Right atrium auricular region (tissue), 2 donors: ENCODE measurements at places on chromosomes 3 and 15. TPM values are rescaled to one million over a fixed set of nuclear protein-coding genes. Genes with fewer than 3 reads are reported as not detected.

The ETFA gene
- total RNA-seq = 186 TPM

DNA sequence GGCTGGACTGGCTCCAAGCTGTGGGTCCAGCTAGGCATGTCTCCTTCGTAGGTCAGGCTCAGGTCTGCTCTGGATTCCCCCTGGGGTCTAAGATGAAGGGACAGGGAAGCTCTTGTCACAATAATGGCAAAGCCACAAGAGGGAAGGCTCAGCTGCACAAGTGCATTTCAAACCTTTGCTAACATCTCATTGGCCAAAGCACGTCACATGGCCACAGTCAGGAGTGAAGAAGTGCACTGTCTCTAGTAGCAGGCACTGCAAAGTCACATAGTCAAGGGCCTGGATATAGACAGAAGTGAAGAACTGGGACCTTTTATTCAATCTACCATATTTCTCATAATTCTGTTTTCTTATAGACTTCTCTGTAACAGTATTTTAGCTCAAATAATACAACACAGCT is 20.1 kb downstream of the DLEC1 start:
- DNase-seq = no peak

GRCh38 chr15:58146749-58147148 is 8.6 kb downstream of the AQP9 start:
- no peak for DNase-seq

GRCh38 chr3:99842826-99843589 is 25.3 kb downstream of the CMSS1 start:
- DNase-seq = no peak

DNA sequence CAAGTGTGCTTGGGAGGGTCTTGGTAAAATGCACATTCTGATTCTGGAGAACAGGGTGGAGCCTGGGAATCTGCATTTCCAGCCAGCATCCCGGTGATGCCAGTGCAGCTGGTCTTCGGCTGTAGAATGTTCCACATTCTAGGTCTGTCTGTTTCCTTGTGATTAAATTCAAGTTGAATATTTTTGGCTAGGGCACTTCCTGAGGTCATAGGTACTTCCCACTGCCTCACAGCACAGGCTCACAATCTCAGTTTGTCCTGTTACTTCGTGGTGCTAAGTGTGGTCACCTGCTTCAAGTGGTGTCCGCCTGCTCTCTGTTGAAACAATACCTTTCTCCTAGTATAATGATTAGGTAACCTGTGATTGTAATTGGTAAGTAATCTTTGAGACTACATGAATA is 40.1 kb downstream of the FLNB start:
- DNase-seq = no peak

The ENTPD3 gene
- total RNA-seq = 0.59 TPM

The CNTN3 gene
- total RNA-seq = 3.5 TPM

DNA sequence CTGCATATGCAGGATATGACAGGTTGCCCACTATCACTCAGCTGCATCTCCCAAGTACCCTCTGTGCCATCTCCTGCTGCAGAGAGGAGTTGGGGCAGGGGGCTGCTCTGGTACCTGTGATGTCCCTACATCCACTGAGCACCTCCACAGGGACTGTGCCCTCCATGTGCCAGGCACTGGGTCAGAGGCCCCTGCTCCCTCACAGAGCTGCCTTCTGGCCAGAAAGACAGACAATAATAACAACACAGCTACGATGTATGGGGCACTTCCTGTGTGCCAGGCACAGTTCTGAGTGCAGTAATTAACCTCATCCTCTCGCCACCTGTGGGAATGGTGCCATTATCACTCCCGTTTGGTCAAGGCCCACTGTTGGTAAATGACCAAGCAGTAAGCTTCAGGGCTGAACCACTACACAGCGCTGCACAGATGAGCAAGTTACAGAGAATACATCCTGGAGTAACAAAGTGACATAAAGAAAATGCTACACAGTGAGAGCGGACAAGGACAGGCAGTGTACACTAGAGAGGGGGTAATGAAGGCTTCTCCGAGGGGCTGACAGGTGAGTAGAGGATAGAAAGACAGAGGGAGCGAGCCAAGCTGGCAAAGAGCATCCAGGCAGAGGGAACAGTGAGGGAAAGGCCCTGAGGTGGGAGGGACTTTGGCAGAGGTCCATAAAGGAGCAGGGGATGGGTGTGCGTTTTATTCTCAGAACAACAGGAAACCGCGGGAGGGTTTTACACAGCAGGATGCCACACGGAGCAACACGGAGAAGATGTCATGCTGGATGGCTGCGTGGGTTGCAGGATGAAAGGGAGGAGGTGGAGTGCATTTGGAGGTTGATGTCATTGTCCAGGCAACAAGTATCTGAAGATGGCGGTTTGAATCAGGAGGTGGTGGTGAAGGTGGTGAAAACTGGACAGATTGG is 13.6 kb downstream of the WNT7A start:
- DNase-seq = no peak

DNA sequence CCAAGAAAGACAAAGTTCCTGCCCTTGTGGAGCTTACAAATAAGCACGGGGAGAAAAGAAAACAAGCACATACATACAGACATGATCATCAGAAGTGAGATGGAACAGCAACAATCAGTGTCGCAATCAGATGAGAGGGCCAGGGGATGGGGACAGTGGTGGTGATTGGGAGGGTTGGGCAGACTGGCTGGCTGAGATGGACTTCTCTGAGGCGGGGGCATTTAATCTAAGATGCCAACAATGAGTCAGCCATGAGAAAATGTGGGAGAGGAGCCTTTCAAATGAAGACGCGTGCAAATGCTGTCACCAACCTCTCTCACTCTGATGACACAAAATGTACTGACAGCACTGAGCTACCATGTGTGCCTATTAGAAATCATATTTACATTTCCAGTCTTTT is 81.4 kb downstream of the NCEH1 start:
- no peak for DNase-seq

The SMAD3 gene
- total RNA-seq = 20.8 TPM

GRCh38 chr3:156605686-156606605 is 51.0 kb upstream of the SSR3 start:
- DNase-seq = peak; percentile 71
